ENCODE measurements at places on chromosomes 16 and 17. TPM values are rescaled to one million over a fixed set of nuclear protein-coding genes. Genes with fewer than 3 reads are reported as not detected.
A peak's percentile ranks its signal among the peaks of the same experiment; 100 is the strongest.

DNA sequence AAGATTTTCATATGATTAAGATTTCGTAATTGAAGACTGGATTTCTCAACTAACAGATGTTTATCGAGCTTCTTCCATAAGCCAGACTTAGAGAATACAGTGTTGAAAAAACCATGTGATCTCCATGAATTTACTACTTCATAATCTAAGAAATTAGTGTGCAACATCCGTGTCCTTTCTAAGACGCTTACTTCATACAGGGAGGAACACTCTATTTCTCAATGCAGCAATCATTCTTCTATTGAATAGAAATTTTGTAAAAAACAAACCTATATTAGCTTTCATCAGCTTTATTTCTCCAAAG lies 946.3 kb downstream of the KCNJ2 start:
- no peak overlapping the region for H3K4me3 ChIP-seq
- no peaks in the 10 kb centered on the region for H3K4me1 ChIP-seq
- no peak overlapping the region for H3K27ac ChIP-seq
- DNase-seq = no peak
- no peaks in the 10 kb centered on the region for H3K36me3 ChIP-seq

- H3K27ac ChIP-seq = no peak overlapping the region
- no peak for DNase-seq
- no peak overlapping the region for H3K4me3 ChIP-seq
- H3K27me3 ChIP-seq = no peaks in the 10 kb centered on the region
Measured at GRCh38 chr16:79247386-79247785, 353.2 kb downstream of the MAF start.

DNA sequence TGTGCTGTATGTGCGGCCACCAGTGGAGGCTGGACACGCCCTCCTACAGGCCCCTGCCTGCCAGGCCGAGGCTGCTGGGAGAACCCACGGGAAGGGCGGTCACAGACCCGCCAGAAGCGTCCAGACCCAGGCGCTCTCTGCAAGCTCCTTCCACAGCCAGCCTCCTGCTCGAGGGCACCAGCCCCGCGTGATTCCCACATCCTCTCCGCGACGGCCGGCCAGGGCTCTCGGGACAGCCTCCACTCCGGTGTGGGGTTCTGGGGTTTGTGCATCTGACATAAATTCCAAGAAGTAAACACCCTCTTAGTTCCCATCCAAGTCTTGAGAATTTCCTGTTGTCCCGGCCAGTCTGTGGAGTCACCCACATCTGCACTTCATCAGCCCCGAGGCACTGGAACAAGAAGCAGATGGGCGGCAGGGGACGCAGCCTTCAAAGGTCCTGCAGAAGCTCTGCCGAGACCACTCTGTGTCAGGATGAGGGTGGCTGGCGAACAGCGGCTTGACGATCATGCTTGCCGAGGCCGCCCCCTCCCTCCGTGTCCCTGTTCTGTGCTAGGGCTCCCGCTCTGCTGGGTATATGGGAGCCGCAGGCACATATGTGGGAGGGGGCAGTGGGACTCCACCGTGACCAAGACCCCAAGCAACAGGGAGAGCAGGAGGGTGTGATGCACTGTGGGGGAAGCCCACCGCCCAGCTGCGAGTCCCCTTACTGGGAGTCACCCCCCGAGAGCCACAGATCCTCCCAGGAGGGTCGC lies 2.4 kb upstream of the TMEM204 start:
- H3K4me3 ChIP-seq = no peak overlapping the region
- peak overlapping the region; percentile 58 for H3K27ac ChIP-seq
- no peaks in the 10 kb centered on the region for H3K36me3 ChIP-seq

DNA sequence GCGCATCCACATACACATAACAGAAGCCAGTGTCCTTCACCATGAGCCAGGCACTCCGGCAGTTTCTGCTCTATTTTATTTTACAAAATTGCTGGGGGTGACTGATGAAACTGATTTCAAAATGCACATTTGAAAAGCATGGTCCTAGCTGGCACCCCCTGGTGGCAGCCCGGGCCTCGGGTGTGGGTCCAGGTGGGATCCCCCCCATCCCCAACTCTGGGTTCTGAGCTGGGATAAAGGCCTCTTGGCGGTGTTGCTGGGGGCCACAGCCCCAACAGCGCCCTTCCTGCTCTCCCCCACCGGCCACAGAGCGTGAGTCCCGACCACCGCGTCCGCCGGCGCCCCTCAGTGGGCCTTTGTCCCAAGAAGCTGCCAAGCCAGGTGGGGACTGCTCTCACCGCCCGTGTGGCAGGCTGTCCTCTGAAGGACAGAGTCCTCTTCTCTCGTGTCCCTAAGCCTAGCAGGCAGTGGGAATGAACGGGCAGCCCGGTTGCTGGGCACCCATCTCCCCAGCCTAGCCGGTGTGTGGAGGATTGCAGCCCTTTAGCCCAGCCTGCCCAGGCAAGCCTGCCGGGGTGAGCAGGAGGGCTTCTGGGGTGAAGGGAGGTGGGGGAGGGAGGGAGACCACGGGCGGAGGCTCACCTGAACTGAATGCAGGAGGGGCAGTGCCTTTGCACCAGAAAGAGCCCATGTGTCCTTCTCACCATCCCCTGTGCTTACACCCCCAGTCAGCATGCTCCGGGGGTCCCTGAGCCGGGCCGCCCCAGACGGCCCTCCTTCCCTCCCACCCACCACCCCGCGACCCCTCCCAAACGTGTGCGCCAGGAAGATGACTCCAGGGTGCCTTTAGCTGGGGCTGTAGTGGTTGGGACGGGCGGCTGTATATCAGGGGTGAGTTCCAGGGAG lies 898 bp downstream of the SNAI3 start:
- no peaks in the 10 kb centered on the region for H3K36me3 ChIP-seq
- peaks cover 10% of the 10 kb centered on the region for H3K4me1 ChIP-seq
- DNase-seq = peak; percentile 48
- H3K27me3 ChIP-seq = peaks cover 9% of the 10 kb centered on the region

DNA sequence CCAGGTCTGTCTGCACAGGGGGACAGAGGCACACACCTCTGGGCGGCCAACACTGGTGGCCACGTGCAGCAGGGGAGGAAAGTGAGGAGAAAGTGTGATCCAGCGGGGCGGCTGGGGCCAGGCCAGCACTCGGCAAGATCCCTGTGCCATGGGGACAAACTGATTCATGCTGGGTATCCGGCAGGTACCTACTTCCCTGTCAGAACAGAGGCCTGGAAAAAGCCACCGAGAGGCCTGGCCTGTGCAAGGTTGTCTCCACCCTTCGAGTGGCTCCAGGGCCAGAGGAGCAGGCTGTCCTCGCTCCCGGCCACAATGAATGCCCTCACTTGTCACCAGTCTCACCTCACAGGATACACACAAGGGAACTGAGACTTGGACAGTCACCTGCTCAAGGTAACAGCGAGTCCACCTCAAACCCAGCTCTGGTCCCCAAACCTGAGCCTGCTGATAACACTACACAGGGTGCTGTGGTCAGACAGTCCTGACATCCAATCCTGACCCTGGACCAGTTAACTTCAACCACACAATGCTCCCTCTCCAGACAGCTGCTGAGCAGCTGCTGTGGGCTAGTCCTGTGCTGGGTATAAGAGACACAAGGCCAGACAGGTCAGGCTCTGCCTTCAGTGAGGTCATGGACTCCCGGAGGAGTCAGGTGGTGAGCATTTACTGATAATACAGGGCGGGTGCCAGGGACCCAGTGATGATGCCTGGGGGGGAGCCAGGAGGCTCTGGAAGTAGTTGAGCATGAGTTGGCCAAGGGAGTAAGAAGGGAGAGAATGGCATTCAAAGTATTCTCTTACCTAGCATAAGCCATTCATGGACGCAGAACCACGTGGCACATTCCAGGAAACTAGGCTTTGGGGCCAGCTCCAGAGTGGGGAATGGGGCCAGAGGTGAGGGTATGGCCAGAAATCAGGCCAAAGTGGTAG lies 53.0 kb downstream of the VAC14 start:
- peaks cover 64% of the 10 kb centered on the region for H3K4me1 ChIP-seq
- H3K4me3 ChIP-seq = no peak overlapping the region
- H3K36me3 ChIP-seq = no peaks in the 10 kb centered on the region

- H3K4me1 ChIP-seq = no peaks in the 10 kb centered on the region
- no peaks in the 10 kb centered on the region for H3K27me3 ChIP-seq
- no peak for DNase-seq
- no peak overlapping the region for H3K4me3 ChIP-seq
- no peak overlapping the region for H3K27ac ChIP-seq
- peaks cover 2% of the 10 kb centered on the region for H3K36me3 ChIP-seq
Measured at GRCh38 chr17:82184761-82185160, 27.9 kb downstream of the CCDC57 start.

DNA sequence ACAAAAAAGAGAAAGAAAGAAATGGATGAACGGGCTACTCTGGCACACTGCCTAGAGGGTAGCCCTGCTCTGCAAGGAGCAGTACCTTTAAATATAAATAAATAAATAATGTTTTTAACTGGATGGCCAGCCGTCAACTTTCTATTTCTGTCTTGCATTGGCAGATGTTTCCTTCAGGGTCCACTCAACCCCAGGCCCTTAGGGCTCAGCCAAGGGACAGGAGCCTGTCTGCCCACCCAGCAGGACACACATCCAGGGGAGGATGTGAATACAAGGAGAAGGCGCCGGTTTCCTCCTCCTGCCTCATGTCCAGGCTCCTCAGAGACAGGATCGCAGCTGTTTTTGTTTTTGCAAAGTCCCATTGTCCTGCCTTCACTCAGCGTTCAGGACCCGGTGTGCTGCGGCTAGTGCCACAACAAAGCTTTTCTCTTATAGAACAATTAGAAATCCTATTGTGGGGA lies 22.6 kb downstream of the TTYH2 start:
- no peak for DNase-seq
- no peak overlapping the region for H3K4me3 ChIP-seq
- H3K27me3 ChIP-seq = no peaks in the 10 kb centered on the region
- no peaks in the 10 kb centered on the region for H3K4me1 ChIP-seq
- H3K27ac ChIP-seq = no peak overlapping the region
- no peaks in the 10 kb centered on the region for H3K36me3 ChIP-seq

- no peaks in the 10 kb centered on the region for H3K27me3 ChIP-seq
- H3K36me3 ChIP-seq = peaks cover 8% of the 10 kb centered on the region
Measured at GRCh38 chr16:10929853-10930754, 12.2 kb downstream of the DEXI start.

GRCh38 chr17:5364156-5364555 lies 55.3 kb downstream of the NUP88 start:
- peaks cover 6% of the 10 kb centered on the region for H3K36me3 ChIP-seq
- H3K27ac ChIP-seq = no peak overlapping the region
- no peak overlapping the region for H3K4me3 ChIP-seq

DNA sequence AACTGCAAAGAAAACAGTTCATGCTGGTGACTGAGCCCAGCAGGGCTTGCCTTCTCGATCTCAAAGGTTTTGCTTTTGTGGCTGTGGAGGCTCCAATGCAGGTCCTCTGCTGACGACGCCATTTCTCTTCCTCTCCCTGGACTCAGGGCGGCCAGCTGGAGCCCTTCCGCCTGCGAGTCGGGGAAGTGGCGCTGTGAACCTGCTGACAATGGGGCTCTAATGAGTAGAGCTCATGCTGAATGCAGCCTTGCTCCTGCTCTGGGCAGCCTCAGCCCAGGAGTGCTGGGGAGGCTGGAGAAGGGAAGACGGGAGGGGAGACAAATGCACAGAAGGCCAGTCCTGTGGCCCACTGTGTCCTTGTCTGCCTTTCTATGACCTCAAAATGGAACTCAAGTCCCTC lies 43.8 kb downstream of the VAC14 start:
- H3K27me3 ChIP-seq = no peaks in the 10 kb centered on the region
- peaks cover 4% of the 10 kb centered on the region for H3K36me3 ChIP-seq
- H3K27ac ChIP-seq = no peak overlapping the region
- peaks cover 27% of the 10 kb centered on the region for H3K4me1 ChIP-seq
- DNase-seq = no peak
- no peak overlapping the region for H3K4me3 ChIP-seq

The CX3CL1 gene
- not detected for total RNA-seq

The KCNJ16 gene
- not detected for total RNA-seq

The CCNF gene
- 3.6 TPM for total RNA-seq

The GJC1 gene
- 19.3 TPM for total RNA-seq

The ZG16B gene
- not detected for total RNA-seq

The PRR29 gene
- total RNA-seq = 0.26 TPM

Measured in fibroblast of lung (primary cell).